AG20443 (cell line): ENCODE measurements at places on chromosomes 5 and 9.

- no peak for DNase-seq
These were observed 1159.6 kb downstream of the CDH18 start for GRCh38 chr5:18828351-18828750.

DNA sequence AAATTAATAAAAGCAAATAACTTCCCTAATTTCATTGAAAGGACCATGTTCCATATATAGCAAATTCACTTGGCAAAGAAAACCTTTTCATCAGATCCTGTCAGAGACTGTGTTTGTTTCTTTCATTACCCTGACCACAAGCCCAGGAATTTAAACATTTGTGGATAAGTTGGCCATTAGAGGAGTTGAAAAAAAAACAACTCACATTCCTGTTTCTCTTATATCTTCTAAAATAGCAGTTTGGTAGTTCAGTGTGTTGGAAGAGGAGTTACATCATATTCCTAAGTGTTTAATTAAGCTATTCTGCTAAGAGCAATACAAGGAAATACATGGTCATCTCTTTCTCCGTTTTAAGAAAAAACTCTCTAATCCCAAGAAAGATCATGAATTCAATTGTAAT, 505.6 kb downstream of the TLE1 start:
- no peak for DNase-seq

- DNase-seq, result no peak
These were observed 179.0 kb downstream of the YTHDC2 start for GRCh38 chr5:113692466-113692865.

GRCh38 chr5:150399524-150400211, 13.0 kb downstream of the CD74 start:
- peak; percentile 40 for DNase-seq
